ENCODE measurements at places on chromosomes 5 and 9. TPM values are rescaled to one million over a fixed set of nuclear protein-coding genes. Genes with fewer than 3 reads are reported as not detected.

DNA sequence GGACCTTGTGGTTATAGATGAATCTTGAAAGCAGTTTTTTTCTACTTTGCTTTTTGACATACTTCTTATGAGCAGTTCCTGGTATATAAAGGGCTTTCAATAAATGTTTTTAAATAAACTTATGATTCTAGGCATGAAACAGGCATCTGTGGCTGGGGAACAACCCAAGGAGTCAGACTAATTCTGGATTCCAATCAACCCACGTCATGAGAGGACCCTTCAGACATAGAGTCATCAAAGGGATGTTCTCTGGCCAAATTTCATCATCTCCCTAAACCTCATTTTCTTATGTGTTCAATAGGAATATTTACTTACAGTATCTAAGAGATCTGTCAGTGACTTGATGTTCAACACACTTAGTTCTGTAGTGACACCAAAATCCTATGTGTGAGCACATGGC lies 243.8 kb upstream of the ZNF462 start:
- no peak for DNase-seq

- DNase-seq, result no peak
These were observed 53.9 kb upstream of the CAMK4 start for GRCh38 chr5:111170279-111170678.

Gene SMIM3
- total RNA-seq, result 5.9 TPM

Gene URM1
- total RNA-seq, result 45.8 TPM

- DNase-seq, result no peak
These were observed 171.3 kb downstream of the ACTL7B start for GRCh38 chr9:108684288-108685025.

GRCh38 chr9:15293804-15294316 lies 13.2 kb downstream of the TTC39B start:
- no peak for DNase-seq

All from dorsolateral prefrontal cortex (tissue), 122 donors.